ENCODE measurements at places on chromosomes 3 and 15.
A peak's percentile ranks its signal among the peaks of the same experiment; 100 is the strongest.

GRCh38 chr3:163521261-163521660, 1557.0 kb downstream of the SI start:
- DNase-seq, result no peak

DNA sequence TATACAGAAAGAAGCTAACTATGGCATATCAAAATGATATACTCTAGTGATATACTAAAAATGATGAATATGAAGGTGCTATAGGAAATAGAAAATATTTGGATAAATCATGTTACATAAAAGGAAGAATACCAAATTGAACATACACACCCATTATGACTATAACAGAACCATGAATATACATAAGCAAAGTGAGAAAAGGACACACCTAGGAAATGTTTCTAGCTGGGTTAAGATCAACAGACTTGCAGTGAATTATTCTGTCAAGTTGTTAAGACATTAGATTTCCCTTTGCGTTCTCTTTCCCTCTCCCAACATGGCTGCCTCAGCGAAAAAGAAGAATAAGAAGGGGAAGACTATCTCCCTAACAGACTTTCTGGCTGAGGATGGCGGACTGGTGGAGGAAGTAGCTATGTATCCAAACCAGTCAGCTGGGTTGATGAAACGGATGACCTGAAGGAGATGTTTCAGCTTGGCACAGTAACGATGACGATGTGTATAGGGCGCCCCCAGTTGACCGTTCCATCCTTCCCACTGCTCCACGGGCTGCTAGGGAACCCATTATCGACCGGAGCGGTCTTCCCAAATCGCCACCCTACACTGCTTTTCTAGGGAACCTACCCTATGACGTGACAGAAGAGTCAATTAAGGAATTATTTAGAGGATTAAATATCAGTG, 20.2 kb upstream of the PARP14 start:
- DNase-seq, result no peak

GRCh38 chr3:169764882-169765612, at the start of gene TERC:
TERC (minus strand) TSS chr3:169765060.
- DNase-seq, result peak; percentile 85

- DNase-seq, result no peak
These were observed 15.7 kb downstream of the AQR start for GRCh38 chr15:34953851-34954250.

DNA sequence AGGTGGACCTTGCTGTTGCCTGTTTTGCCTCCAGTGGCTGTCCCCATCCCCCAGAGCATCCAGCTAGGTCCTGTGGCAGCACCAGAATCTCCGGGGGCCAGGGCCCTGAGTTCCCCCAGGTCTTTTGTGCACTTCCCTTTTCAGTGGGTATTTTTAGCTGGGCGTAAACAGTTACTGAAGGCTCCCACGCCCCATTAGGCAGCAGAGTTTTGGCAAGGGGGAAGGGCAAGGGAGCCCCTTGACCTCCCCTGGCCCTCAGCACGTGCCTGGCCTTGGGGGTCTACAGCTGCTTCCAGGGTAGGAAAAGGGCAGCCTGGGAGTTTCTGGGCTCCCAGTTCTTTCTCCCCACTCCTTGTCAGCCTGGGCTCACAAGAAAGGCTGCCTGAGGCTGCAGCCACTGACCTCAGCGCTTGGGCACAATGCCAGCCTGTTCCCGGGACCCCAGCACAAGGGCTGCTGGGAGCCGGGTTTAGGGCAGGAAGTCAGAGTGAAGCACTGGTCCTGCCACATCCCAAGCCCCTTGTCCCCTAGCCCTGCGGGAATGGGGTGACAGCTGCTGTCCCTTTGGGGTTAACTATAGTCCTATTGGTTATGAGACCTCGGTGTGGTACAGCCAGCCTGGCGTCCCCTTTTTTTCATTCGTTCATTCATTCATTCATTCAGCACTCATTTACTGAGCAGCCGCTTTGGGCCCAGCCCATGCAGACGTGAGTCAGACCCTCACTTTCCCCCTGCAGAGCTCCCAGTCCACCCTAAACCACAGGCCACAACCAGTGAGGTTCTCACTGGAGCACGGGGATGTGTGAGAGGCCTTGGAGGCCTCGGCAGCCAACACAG, 8.4 kb downstream of the CSK start:
- DNase-seq, result peak; percentile 91

DNA sequence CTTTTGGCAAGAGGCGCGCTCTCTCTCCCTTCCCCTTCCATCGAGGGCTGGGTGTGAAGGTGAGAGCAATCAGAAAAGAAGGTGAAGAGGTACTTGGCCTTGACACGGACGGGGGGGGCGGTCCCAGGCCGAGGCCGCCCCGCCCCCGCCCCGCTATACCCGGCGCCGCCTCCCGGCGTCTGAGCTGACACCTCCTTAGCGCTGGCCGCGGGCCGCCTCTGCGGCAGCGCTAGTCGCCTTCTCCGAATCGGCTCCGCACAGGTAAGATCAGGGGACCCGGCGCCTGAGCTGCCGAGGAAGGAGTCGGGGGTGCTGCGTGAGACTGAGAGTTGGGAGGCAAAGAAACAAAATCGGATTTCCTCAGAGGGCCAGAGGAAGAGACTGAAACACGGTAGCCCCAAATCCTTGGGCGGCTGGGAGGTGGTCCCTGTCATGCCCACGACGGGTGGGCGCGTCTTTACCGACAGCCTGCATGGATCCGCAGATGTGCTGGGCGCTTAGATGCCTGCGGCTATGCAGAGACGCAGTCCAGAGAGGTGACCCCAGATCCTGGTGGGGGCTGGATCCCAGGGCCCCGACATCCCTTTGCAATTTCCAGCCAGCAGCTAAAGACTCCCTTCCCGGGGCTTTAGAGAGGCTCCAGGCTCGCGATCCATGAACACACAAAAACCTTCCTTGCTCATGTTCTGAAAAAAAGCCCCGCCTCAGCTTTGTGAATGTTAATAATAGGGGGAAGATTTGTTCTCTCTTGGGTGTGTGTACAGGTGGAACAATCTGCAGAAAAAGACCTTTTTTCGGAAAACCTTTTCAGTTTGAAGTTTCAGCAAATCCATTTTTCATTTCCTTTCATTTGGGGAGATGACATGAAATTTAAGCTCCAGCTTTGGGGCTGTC, at the start of gene ENTPD3:
Gene ENTPD3 (plus strand): TSS at position 184 of the 894 bp plus-strand sequence. CDS start 874 bp downstream, outside the sequence.
- DNase-seq, result no peak

DNA sequence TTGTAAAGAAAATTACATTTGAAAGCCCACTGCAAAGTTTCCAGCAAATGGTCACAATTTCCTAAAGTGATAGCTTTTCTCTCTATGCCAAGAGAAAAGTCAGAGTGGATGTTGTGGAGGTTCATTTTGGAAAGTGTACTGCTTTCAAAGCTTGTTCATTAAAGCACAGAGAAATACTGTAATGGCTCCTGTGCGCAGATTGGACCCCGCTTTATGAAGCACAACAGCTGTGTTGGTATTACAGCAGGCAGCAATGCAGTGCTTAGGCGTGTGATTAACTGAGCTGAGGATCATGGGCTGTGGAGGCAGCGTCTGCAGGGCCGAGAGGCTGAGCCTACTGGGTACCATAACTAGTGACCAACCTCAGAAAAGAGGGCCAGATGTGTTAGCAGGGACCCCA, 478.4 kb upstream of the CFAP20DC start:
- DNase-seq, result no peak

DNA sequence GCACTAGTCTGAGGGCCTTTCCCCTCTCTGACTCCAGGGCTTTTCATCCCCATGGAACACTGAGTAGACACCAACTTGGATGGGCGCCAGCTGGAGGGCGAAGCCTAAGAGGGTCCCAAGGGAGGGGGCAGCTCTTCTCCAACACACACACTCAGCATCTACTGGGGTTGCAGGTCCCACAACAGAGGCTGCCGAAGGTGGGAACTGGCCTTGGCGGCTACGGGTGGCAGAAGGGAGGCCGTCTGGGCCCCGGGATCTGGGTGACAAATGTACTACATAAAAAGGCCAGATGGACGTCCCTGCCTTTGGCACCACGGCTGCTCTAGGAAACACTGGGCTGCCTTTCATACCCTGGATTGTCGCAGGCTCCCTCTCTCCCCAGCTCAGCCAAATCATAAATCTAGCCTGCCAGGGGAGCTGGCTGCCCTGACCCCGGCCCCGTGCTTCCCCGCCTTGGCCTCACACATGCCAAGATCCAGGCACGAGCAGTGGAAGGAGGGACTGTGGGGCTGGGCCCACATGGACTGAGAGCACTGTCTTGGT, 31.5 kb downstream of the SEMA5B start:
- no peak for DNase-seq

DNA sequence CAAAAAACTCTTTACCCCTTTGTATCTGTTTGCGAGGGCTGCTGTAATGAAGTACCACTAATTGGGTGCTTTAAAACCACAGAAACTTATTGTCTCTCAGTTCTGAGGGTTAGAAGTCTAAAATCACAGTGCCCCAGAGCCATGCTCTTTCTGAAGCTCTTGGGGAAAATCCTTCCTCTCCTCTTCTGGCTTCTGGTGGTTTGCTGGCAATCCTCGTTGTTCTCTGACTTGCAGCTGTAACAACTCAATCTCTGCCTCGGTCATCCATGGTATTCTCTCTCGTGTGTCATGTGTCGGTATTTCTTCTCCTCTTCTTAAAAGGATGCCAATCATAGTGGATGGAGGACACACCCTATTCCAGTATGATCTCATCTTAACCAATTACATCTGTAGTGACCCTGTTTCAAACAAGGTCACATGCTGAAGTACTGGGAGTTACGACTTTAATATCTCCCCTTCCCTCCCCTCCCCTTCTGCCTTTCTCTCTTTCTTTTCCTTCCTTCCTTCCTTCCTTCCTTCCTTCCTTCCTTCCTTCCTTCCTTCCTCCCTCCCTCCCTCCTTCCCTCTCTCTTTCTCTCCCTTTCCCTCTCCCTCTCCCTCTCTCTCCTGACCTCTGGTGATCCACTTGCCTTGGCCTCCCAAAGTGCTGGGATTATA, 6.5 kb upstream of the ARL8B start:
- no peak for DNase-seq

DNA sequence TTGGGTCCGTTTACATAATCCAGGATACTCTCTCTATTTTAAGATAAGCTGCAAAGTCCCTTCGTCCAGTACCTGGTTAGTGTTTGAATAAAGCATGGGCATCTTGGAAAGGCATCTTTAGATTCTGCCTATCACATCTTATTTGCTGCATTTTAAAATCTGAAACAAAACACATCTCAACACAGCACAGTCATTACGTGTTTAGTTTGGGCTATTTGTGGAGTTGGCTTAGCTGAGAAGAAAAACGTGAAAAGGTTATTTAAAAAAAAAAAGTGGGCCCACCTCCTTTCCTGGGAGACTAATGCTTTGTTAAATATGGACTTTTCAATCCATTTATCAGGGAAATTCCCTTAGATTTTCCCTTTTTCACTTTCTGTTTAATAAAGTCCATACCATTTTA, 174.5 kb upstream of the WNT5A start:
- no peak for DNase-seq
